ENCODE measurements at places on chromosomes 6 and 20. TPM values are rescaled to one million over a fixed set of nuclear protein-coding genes. Genes with fewer than 3 reads are reported as not detected.

- no peak for DNase-seq
Observed at GRCh38 chr6:47379328-47379727, 69.6 kb upstream of the TNFRSF21 start.

- no peak for DNase-seq
Observed at GRCh38 chr20:37936041-37936440, 33.1 kb downstream of the VSTM2L start.

- DNase-seq, result no peak
Observed at GRCh38 chr6:45538641-45539547, 161.2 kb upstream of the SUPT3H start.

DNA sequence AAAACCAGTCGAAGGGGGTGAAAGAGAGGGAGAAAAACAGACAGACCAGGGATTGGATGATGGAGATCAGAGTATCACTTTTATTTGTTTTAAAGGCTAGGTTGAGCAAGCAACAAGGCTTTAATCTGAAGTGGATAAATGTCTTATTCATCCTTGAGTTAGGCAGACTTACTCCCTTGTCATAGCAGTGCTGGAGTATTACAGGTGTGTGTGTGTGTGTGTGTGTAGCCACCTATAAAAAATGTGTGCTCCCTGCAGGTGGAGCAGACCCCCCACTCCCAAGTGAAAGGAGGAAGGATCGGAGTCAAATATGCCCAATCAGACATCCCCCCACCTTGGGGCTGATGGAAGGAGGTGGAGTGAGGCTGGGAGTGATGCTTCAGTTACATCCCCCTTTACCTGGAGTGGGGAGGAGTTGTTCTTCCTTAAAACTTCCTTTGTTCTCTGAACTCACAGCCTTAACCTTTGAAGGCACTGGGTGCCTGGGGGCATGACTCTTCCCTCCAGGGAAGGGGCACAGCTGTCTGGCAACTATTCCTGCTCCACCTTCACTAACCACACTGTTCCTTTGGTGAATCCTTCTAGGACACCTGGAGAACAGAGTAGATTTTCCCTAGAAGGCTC lies 27.3 kb downstream of the PTK7 start:
- no peak for DNase-seq

DNA sequence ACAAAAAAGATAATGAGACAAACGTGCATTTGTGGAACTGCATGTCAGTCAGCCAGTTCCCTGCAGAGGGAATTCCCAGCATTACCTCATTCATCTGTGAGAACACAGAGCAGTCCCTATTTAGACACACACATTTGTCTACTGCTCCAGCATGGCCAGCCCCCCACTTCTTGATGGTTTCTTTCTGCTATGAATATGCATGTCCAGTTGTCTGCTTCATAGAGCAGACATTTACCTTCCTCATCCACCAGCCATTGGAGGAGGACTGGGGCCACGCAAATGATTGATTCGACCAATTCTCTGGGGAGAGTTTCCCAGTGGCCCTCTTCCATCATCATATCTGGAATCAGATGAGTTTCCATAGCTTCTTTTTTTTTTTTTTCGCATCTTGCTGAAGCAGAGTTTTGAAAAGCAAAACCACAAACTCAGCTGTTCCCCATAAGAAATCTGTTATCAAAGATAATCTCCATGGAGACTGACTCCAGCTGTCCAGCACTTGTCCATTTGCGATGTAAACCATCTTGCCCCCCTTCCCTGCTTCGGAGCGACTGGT lies 11.8 kb downstream of the ENPP1 start:
- DNase-seq, result peak; percentile 85

DNA sequence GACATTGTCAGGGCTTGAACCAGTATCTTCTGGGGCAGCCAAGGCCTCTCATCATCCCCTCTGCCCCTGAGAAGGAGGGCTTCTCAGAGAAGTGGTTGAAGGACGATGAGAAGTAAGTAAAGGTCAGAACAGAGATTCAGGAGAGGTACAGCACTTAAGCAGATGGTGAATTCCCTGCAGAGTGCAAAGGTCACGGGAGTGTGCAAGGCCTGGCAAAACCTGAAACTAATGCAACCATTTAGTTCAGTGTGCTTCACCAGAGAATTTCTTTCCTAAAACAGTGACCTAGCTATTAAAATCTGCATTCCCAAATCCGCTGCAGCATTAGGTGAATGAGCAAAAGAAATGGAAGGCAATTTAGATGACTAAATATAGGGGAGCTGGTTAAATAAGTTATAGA lies 58.4 kb downstream of the TRERF1 start:
- DNase-seq, result no peak

DNA sequence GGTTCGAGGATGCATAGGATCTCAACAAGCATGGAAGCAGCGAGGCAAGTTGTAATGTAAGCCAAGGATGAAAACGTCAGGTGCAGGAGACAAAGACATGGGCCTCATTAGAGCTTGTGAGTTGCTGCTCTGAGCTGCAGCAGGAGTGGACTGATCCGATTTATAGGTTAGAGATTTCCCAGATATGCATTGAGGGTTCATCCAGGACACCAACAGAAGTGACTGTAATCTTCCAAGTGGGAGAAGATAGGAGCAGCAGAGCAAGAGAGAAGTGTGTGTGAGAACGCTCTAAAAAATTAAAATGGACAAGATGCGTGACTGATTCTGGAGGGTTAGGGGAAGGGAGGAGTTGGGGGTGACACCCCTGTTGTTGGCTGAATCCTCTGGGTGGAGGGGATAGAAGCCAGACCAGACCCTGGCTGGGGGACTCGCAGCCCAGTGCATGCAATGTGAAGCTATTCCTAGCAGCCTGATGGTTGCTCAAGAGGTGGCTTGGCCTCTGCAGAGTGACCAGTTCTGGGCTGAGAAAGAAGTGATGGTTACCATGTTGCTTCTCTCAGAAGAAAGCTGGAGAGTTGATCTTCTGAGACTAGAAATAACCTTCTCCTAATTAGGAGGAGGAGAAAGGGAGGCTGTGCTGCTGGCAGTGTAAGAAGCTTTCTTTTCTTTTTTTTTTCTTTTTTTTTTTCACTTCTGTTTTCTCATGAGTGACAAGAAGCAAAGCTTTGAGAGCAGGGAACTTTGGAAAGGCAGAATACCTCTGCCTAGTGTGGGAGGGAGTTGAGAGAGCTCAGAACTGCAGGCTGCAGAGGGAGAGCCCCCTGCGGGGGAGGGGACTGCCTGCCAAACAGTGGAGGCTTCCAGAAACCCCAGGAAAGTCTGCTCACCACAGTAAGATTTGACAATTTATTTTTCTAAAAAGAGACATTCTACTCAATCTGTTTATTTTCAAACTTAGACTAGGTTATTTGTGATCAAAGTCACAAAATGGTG lies 116.9 kb downstream of the SLX4IP start:
- DNase-seq, result no peak

The OLIG3 gene
- total RNA-seq, result not detected

GRCh38 chr6:135008941-135009290 lies 45.7 kb downstream of the HBS1L start:
- DNase-seq, result no peak
